Cardiac muscle cell (in vitro differentiated cells and primary cell): ENCODE measurements at places on chromosomes 4 and X. TPM values are rescaled to one million over a fixed set of nuclear protein-coding genes. Genes with fewer than 3 reads are reported as not detected.
A peak's percentile ranks its signal among the peaks of the same experiment; 100 is the strongest.

DNA sequence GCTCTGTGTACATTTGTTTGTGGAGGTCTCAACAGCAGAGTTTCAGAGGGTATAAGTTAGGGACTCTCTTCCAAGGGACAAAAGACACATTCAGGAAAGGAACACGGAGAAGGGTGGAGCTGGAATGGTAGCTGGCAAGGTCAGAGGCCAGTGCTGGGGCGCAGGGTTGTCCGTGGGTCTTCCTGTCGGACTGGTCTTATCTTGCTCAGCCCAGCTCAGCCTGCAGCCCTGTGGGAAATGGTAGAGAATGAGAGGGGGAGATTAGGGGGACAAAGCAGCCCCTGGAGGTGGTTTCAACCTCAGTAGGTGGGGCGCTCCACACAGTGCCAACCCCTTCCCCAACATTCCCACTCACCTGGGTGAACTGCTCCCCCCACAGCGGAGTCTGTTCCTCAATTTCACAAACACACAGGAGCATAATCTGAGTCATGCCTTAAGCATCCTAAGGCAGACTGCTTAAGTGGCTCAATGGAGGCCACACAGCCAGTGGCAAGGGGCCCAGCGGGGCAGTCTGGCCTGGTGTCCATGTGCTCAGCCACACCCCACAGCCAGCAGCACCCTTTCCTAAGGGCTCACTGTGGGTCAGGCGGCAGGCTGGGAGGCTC, 6.9 kb upstream of the HDAC6 start:
- DNase-seq, result peak; percentile 67

EREG gene
- not detected in 2 replicates for total RNA-seq

DNA sequence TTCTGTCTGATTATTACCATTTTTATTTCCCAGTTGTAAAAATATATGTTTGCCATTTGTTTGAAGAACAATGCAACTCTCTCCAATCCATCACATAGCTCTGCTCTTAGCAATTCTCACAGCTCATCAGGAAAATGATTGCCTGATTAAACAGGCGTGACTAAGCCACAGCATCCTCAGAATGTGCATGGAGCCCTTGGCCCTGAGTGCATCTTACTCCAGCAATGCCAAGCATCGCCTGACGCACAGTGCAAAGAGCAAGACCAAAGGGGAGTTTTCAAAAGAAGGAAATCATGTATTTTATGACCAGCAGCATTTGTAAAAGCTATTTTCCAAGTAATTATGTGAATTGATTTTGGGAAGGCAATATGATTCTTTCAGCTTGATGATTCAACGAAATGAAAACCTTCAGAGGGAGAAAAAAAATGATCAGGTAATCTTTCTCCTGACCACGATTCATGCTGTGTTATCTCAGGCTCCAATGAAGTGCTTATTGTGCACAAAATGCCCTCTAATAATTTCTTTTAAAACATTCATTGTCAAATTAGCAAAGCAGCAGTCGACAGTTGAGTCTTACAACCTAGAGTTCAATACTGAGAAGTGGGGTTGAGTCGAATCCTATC, 138.0 kb upstream of the FAM9B start:
- no peak for DNase-seq

DNA sequence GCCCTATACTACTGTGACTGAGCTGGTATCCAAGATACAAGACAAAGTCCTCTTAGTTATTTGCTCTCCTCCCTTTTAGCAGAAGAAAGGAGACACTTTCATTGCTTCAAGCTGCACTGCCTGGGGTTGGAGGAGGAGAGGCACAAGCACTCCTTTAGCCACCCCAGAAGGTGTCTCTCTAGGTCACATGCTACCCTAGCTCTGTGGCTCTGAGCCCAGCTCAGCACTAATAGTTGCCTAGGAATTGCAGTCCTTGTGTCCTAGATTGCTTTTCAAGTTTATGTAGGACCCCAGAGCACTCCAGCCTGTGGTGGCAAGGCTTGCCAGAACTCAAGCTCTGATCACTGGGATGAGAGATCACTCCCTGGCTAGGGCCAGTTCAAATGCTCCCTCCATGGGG, 24.4 kb upstream of the LHFPL1 start:
- no peak for DNase-seq

CNKSR2 gene
- 24.4 and 25.3 TPM in 2 replicates for total RNA-seq

GRCh38 chrX:57453901-57454300, 137.9 kb upstream of the ZXDB start:
- peak; percentile 8 for DNase-seq

DNA sequence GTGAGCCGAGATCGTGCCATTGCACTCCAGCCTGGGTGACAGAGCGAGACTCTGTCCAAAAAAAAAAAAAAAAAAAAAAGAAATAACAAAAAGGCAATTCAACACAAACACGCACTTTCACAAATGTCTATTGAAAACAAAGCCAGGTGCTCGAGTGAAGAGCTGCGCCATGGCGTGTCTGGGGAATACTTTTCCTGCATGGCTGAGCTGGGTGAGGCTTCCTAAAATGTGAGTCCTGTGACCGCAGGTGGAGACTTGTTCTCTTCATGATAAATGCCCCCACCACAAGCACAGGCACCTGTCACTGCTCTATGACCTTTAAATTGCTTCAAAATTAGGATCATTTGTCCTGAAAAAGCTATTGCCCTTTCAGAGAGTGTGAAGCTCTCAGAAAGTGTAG, 4.0 kb upstream of the ABLIM2 start:
- DNase-seq, result no peak

- no peak for DNase-seq
These were observed 35.5 kb downstream of the SLIT2 start for GRCh38 chr4:20287246-20287645.

- DNase-seq, result no peak
These were observed 223.0 kb upstream of the EPHA5 start for GRCh38 chr4:65893271-65893670.

MAGEA12 gene
- not detected in 2 replicates for total RNA-seq

- no peak for DNase-seq
These were observed 22.2 kb downstream of the LIN54 start for GRCh38 chr4:82988323-82988832.

GRCh38 chr4:183989461-183989860, 84.4 kb downstream of the STOX2 start:
- no peak for DNase-seq

DNA sequence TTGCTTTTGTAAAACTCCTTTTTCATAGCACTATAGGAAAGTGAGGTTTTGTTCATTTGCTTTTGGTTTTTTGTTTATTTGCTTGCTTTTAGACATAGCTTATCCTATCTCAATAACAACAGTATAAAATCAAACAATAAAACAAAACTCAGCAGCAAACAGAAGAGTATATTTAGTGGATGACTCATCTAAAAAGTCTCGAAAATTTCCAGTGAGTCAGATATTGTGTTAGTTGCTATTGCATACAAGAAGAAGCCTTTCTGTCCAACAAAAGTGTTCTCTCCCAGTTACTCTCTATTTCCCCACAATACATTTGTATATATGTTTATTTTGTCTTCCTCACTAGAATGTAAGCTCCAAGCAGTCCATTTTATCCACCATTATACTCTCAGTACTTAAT, 36.0 kb upstream of the NPNT start:
- peak; percentile 59 for DNase-seq

PRDM5 gene
- total RNA-seq, result 10.9 and 19.3 TPM in 2 replicates

- no peak for DNase-seq
These were observed 22.2 kb downstream of the FABP2 start for GRCh38 chr4:119299741-119300100.

DNA sequence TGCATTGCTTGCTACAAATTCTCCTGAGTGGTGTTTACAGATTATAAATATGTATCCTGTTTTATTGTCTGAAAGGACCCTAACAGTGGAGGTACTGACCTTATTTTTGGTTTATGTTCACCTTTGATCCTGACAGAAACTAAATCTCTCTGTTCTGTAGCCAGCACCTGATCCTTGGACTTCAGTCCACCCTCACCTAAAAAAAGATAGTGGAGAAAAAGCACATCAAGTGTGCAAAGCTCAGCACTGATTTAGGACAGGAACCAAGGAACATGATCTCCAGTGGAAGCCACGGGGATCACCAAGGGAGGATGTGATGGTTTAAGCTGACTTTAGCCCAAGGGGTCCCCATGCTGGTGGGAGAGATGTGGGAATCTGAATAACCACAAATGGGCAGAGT, 22.3 kb upstream of the C4orf54 start:
- no peak for DNase-seq

FBXW7 gene
- 30.1 and 67.7 TPM in 2 replicates for total RNA-seq

DNA sequence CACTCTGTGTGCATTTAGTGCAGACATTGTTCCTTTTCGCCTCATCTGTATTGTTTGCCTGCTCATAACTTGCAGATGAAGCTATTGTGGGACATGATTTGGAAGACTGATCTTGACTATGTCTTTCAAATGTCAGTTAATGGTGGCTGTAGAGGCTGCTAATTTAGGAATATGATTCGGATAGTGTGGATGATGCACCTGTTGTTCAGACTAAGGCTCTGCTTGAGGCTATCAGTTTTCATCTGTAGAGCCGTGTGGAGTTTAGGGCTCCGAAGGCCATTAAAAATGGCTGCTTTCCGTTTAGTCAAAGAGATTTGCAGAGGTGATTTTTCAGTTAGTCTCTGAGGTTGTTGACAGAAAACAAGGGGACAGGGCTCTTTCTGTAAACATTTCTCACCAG, 102.0 kb downstream of the GBA3 start:
- no peak for DNase-seq

GRCh38 chr4:1413687-1414479, 7.6 kb upstream of the NKX1-1 start:
- no peak for DNase-seq

GRCh38 chr4:53886090-53886489, 178.3 kb downstream of the CHIC2 start:
- DNase-seq, result no peak

GRCh38 chr4:102493794-102494193, 7.4 kb upstream of the NFKB1 start:
- DNase-seq, result no peak

- no peak for DNase-seq
These were observed 2.1 kb downstream of the UGT8 start for GRCh38 chr4:114600672-114601071.

PLAC8 gene
- not detected in 2 replicates for total RNA-seq

- DNase-seq, result no peak
These were observed 81.1 kb downstream of the FAT1 start for GRCh38 chr4:186642530-186642929.

MTTP gene
- 0.69 and 2.5 TPM in 2 replicates for total RNA-seq

DNA sequence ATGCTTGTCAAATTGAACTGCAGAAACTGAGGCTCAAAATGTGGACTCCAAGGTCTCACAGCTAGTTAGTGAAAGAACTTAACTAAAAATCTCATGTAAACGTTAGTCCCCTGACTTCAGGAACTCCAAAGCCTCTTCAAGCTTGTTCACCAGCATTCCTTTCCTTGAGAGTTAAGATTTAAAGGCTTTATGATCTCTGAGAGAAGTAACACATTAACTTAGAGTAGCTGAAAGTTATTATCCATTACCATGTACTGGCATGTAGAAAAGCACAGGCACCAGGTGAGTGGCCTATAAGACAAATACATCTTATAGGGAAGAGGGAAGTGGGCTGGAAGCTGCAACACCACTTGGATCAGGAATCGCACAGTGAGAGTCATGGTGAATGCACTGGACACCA, 15.3 kb downstream of the PARM1 start:
- DNase-seq, result no peak

- DNase-seq, result no peak
These were observed 3.4 kb upstream of the HMX1 start for GRCh38 chr4:8874896-8875680.

GRCh38 chr4:103067841-103068547, 8.6 kb downstream of the SLC9B2 start:
- no peak for DNase-seq

DNA sequence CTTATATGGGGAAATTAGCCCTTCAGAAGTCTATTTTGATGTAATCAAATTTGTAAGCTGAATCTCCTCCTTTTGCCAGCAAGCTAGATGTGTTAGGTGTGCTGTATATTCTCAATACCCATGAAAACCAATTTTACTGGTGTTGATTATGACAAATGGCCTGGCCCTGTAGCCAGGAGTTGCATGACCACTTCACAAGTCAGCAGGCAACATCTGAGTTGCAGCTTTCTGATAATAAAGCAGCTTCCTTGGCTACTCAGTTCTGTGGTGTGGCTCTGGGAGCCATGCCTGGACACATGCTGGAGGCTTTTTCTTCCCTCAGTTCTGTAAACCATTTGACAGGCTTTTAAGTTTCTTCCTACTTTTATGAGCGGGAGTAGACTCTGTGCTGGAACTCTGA, 154.1 kb upstream of the CXCL13 start:
- DNase-seq, result peak; percentile 9

- DNase-seq, result no peak
These were observed 284.7 kb upstream of the FTHL17 start for GRCh38 chrX:31356275-31357212.

GPC4 gene
- 8.5 and 17.3 TPM in 2 replicates for total RNA-seq

GRCh38 chr4:124000233-124000632, 603.6 kb downstream of the SPRY1 start:
- DNase-seq, result no peak

PTPN13 gene
- total RNA-seq, result 29.2 and 38.2 TPM in 2 replicates

PLK4 gene
- total RNA-seq, result 4.1 and 13.0 TPM in 2 replicates

DNA sequence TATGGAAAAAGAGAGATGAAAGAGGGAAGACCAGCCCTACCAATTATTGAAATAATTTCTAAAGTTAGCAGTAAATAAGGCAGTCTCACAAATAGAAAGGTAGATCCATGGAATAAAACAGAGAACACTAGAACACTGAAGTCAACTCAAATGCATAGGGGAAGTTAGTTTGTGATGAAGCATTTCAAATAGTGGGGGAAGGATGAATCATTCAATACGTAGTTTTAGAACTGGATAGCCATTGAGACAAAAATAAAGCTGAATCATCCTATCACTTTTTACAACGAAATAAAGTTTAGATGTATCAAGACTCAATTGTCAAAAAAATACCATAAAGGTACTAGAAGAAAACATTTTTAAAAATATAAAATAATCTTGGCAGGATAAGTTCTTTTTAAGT, 143.2 kb upstream of the DGKK start:
- DNase-seq, result no peak

DNA sequence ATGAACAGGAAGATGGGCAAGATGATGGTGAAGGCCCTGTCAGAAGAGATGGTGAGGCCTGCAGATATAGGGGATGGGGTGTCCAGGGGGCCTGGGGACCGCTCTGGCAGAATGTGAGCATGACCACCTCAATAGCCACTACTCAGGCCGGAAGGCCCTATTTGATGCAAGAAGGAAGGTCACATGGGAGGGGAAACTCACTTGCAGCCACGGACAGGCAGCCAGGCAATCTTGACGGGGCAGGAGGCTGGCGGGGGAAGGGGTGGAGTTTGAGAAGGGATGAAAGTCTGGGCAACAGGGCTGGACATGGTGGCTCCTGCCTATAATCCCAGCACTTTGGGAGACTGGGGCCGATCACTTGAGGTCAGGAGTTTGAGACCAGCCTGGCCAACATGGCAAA, 8.8 kb downstream of the SASH3 start:
- DNase-seq, result no peak
